NCI-H1930 (cell line): ENCODE measurements at places on chromosomes 12 and 14.

- DNase-seq, result no peak
Measured at GRCh38 chr12:49208146-49208545, 19.3 kb upstream of the TUBA1A start.

- DNase-seq, result no peak
Measured at GRCh38 chr14:63677891-63678379, 36.3 kb upstream of the WDR89 start.

DNA sequence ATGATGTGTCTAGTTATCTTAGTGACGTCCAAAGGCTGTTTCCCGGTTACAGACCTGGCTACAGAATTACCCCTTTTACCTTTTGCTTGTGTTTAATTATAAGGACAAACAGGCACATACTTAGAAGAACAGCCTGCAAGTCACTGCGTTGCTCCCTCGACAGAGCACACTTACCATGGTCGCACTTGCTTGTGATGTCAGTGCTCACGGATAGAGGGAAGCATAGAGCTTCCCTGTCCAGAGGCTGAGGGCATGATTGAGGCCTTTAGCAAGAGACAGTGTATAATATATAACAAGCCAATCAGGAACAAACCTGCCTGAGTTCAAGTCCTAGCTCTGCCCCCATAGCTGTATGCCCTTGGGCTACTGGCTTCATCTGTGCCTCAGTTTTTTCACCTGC is 73.2 kb upstream of the SCN8A start:
- no peak for DNase-seq

GRCh38 chr12:108788911-108789310 is 57.6 kb upstream of the CORO1C start:
- no peak for DNase-seq

DNA sequence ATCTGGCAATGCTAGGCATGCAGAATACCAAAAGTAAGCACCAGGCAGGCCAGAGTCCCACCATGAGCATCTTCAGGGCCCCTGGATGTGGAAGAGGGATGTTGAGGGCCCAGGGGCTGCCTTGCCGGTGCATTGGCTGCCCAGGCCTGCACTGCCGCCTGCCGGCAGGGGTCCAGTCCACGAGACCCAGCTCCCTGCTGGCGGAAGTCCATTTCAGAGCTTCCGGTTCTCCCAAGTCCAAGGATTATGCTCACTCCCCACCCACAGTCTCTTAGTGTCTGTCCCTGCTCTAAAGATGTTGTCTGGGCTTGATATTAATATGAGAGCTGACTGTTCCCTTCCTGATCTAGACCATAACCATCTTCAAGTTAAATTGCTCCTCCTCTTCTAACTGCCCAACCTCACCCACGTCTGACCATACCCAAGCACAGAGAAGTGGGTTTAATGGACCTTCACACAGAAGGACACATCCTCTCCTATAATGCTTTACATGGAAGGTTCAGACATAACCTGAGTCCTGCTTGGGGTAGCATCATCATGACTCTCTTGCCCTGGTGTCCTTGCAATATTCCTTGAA is 117.4 kb downstream of the DAD1 start:
- DNase-seq, result no peak

DNA sequence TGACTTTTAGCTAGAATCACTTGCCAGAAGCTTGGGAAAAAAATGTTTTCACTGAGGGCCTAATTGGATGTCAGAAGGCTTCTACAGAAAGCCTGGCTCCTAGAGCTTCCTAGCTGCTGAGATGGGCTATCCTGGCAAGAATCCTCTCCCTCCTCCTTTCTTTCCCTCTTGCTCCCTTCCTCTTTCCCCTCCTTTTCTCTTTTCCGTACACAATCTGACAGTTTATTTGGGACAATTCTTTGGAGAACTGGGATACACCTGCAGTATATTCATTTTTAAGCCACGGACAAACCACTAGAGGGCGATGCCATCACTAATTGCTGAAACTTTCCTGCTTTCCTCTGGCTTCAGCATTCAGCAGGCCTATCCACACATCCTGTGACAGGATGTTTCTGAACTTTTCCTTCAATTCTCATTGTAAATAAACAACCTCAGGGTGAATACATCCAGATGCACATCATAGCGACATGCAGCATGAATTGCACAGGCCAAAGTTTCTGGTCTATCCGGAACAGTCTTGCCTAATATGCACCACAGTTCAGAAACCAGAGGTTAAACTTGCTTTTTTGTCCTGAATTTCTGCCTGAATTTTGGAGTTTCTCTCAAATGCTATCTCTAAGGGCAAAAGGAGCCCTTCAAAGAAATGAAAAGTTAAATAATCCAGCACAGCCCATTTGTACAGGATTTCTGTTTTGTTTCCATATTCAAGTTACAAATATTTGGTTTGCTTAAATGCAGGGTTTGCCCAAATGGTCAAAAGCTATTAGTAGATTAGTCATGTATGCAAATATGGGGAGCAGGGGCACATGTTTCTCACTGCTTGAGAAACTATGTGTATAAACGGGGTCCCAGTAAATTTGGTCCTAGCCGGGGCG is 142.8 kb downstream of the PAWR start:
- no peak for DNase-seq

GRCh38 chr12:24806386-24806785 is 142.5 kb downstream of the BCAT1 start:
- no peak for DNase-seq

- DNase-seq, result no peak
Measured at GRCh38 chr12:23576372-23576771, 373.1 kb downstream of the SOX5 start.

DNA sequence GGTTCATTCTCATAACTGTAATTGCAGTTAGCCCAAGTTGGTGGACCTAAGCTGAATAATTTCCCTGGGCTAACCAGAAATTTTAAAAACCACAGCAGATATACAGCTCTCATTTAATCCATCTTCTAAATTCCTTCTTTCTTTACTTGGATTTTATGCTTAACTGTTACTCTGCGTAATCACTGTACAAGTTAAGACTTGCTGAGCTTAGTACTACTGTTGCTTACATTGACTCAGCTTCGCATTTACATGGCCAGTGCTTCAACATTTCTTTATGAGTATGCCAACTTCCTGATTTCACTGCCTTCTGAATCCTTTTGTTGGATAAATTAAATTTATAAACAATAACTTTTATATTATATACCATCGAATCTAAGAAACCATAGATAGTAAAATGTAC is 147.4 kb downstream of the SLC38A4 start:
- no peak for DNase-seq

DNA sequence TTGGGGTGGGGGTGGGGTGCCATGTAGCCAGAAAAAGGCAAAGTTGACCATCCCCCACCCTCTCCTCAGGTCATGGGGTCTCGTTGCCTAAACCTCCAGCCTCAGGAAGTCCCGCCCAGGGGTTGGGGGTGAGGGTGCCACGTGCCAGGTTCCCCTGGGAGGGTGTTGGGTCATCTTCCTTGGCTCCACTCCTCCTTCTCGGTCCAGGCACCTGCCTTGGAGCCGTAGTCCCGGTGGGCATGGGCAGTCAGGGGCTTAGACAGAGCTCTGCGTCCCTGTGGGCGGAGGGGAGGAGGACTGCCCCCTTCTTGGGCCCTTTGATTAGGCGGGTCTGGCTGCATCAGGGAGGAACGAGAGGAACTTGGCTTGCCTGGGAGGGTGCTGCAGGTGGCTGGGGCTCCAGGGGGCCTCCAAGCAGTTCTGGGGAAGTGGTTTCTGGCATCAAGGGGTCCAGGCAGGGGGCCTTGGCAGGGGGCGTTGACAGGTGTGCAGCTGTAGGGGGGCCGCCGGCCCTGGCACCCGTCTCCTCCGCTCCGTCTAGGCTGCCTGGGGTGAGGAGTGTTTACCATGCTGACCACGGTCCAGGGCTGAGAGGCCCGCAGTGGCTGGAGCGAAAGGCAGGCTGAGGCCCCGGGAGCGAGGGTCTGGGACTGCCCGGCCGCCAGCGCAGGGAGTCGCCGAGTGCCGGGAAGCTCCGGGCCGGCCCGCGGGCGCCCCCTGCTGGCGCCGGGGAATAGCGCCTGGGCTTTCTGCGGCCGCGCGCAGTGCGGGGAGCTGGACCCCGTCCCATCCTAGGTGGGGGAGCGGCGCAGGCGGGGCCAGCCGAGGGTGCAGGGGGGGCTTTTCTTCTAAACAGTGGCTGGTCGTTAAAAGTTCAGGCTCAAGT is 7.9 kb downstream of the SETD1B start:
- DNase-seq, result peak; percentile 63

DNA sequence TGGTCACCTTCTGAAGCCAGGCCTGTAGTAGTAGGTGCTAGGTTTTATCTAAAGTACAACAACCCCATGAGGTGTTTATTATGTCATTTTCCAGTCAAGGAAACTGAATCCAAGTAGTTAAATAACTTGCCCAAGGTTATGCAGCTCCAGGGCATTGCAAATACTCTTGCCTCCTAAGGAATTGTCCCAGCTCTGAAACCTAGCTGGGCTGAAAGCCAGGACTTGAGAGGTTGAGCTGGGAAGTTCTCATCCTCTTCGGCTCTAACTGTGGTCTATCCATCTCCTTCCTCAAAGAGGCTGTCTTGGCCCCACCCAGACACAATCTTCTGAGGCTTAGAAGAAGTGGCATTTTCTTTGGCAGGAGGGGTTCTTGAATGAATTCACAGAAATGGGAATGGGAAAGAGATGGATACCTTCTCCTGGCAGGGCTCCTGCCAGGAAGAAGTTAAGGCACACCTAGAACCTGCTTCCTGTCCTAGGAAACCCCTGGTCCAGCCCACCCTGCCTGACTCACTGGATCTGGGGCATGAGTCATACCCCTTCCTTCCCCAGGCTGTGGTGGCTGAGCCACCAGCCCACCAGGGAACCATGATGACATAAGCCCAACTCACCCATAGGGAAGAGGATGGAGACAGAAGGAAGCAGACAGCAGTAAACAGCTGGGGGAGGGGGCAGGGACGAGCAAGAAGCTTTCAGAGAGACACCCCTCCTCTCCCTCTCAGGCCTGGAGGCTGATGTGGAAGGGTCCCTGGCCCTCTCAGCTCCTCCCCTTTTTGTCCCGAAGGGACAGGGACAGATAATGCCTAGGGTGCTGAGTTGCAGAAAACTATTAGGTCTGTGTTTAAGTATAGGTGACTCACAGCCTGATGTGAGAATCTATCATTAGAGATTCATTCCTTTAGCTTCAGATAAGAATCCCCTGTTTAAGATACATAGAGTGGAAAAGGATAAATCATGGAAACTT is 2.1 kb upstream of the PLEK2 start:
- DNase-seq, result no peak

DNA sequence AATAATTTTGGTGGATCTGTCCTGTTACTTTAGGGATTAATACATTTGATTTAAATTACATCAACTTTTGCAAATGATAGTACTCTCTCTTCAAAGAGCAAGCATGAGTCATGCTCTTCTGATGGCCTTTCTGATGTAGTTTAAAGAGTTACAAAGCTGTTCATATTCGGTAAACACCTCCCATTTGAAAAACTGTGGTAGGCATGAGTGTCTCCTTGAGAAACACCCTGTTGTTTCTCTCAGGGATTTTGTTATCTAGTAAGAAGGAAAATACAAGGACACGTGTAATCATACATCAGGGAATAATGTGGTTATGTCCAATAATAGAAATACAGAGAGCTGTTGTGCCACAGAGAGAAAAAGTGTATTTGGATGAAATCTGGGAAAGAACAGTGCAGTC is 53.3 kb upstream of the E2F7 start:
- DNase-seq, result no peak

DNA sequence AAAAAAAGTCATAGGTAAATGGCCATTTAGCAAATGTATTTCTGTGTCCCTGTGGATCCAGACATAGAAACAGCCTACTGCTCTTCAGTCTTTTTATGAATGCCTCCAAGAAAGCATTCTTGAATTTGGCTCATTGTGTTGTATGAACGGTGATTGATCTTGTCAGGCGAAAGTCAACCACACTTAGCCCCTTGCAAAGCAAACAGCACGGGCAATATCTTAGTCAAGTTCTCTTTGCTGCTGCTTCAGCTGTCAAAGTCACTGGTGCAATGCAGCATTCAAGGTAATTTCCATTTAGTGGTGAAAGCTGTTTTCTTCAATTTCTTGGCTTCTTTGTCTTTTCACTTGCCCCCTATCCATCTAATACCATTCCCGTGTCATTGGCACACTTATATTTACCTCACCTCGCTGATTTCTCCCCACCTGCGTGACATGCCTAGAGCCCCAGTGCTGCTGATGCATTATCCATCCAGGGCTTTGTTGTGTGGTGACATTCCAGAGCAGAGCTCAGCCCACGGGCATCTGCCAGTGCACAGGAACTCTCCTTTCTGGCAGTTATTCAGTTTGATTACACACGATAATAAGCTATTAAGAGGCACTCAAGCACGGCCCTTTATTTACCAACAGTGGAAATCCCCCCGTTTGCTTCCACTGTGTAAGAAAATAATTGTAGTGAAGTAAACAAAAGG is 362.3 kb upstream of the NOVA1 start:
- DNase-seq, result no peak

- DNase-seq, result no peak
Measured at GRCh38 chr14:94317259-94317658, 5.9 kb downstream of the SERPINA6 start.

GRCh38 chr12:57632073-57632957 is 686 bp downstream of the B4GALNT1 start:
- peak; percentile 27 for DNase-seq

- DNase-seq, result no peak
Measured at GRCh38 chr12:104801427-104801826, 156.7 kb downstream of the SLC41A2 start.

DNA sequence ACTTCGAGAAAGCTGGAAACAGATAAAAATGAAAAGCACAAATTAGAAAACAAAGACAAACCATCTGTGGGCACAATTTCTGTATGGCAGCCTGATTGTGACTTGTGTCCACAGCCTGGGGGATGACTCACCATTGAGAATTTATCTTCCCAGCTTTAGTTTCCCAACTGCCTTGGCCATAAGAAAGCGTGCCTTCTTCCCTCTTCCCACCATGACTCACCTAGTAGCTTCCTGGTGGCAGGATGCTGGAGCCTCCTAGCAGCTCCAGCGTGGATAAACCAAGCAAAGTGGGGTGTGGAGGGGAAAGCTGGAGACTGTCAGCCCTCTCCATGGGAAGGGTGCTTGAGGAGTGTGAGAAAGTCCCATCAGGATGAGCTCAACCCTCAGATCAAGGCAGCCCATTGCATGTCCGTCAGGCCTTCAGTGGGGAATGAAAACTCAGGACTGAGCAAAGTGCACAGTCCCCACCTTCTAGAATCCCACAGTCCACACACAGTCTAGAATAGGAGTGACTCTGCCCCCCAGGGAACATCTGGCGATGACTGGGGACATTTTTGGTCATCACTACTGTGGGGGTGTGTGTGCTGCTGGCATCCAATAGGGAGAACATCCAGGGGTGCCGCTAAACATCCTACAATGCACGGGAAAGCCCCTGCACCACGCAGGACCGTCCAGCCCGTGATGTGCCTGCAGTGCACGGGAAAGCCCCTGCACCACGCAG is 22.4 kb upstream of the SERPINA6 start:
- DNase-seq, result no peak

- no peak for DNase-seq
Measured at GRCh38 chr12:130838284-130838950, 633 bp downstream of the STX2 start.

DNA sequence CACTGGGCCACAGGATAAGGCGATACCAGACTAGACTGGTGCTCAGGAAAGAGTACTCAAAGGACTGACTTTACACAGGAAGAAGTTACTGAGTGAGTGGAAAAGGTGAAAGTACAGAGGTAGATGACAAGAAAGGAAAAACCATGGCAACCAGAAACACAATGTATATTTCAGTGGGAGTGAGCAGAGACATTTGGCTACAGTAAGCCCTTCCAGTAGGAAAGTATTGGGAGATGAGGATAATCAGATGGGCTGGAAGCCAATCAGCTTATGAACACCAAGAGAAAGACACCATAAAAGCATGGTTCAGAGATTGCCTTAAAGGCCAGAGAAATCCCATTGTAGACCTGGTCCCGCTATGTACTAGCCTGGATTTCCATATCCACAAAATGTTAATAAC is 51.6 kb downstream of the TMTC1 start:
- DNase-seq, result no peak
